Activated CD4-positive, alpha-beta T cell treated with anti-CD3 and anti-CD28 coated beads for 36 hours (primary cell): ENCODE measurements at places on chromosomes 13 and 19. TPM values are rescaled to one million over a fixed set of nuclear protein-coding genes. Genes with fewer than 3 reads are reported as not detected.

GRCh38 chr13:35531526-35531925 lies 55.0 kb upstream of the MAB21L1 start:
- no peak for DNase-seq

The TMEM238 gene
- 6.3 TPM for total RNA-seq

GRCh38 chr19:57830071-57830602 lies at the start of gene ZNF587B:
TSS of gene ZNF587B (plus strand) at chr19:57830299. CDS start at chr19:57830529, 230 bp downstream.
- DNase-seq = peak; percentile 64

DNA sequence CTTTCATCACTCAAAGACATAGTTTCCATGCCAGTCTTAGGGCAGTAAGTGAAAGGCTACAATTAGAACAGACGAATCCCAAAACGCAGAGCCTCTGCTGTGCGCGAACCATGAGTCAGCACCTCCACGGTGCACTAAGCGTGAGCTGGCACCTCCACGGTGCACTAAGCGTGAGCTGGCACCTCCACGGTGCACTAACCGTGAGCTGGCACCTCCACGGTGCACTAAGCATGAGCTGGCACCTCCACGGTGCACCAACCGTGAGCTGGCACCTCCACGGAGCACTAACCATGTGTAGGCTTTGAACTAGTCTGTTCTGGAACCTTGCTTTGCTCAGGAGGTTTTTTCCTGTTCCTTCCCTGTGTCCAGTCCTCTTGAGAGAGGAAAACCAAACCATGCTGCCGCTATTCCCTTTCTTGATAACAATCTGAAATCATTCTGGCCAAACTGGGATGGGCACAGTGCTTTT lies 120.6 kb downstream of the IRS2 start:
- DNase-seq = no peak

- DNase-seq = no peak
These were observed 1618.7 kb downstream of the OLFM4 start for GRCh38 chr13:54647275-54647674.

GRCh38 chr19:40257096-40257517 lies 28.0 kb downstream of the AKT2 start:
- DNase-seq = no peak

- no peak for DNase-seq
These were observed 70.3 kb downstream of the PIBF1 start for GRCh38 chr13:72852207-72852606.

The SPATA13 gene
- 47.6 TPM for total RNA-seq

DNA sequence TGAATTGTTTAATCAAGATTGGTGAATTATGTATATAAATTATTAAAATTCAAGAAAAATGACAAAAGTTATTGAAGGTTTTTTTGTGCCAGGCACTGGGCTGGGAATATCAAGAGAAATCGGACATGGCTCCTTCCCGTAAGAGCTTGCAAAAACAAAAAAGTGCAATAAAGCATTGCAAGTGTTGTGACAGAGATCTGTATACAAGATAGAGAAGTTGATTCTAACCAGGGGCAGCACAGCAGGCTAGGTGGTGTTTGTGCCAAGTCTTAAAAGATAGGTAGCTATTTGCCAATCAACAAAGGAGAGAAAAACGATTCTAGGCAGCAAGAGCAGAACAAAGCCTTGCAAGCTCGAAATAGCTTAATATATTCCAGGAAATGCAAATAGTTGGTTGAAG lies 123.7 kb upstream of the WASF3 start:
- DNase-seq = no peak

- peak; percentile 90 for DNase-seq
These were observed 18.5 kb downstream of the LYPD3 start for GRCh38 chr19:43446746-43447489.

DNA sequence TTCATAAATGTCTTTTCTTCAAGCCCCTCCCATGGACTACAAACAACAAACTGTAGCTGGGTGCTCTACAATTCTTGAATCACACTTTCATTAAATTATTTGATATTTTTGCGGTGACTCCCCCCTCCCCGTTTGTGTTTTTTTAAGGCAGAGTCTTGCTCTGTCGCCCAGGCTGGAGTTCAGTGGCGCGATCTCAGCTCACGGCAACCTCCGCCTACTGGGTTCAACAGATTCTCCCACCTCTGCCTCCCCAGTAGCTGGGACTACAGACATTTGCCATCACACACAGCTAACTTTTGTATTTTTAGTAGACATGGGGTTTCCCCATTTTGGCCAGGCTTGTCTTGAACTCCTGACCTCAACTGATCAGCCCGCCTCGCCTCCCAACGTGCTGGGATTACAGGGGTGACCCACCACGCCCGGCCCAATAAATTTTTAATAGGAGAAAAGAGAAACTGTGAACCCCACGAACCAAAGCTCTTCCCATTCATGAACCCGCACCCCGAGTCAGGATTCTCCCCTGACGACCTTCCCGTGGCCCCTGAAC lies 703 bp downstream of the ZNF506 start:
- DNase-seq = peak; percentile 41

The ZNF793 gene
- 4.4 TPM for total RNA-seq

The COMP gene
- not detected for total RNA-seq

The PRODH2 gene
- total RNA-seq = not detected

The ZNF578 gene
- 1.1 TPM for total RNA-seq

The SIGLEC8 gene
- not detected for total RNA-seq

GRCh38 chr13:104315606-104316005 lies 1249.4 kb upstream of the SLC10A2 start:
- DNase-seq = no peak

DNA sequence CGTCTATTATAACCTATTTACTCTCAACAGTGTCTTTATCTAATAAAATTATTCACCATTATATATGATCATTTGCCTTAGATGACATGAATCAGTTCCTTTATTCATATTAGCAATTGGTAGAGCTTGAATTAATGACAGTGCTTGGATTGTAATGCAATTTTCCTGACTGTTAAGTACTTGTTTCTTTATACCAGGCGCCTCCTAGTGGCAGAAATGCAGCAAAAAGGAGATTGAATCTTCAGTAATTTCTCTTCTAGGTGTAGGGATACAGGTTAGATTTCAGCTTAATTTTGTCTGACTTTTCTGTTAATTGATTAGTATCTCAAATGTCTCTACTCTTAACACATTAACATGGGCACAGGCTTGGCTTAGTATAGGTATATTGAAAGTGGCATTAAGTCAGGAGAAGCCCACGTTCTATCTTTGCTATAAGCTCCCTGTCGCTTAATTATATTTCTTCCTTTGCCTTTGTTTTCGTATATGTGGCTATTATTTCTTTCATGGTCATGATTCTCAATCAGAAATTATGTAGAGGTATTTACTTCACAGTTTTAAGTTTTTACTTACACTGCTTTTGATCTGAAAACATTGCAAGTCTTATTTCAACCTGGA lies 9.1 kb upstream of the LHFPL6 start:
- peak; percentile 77 for DNase-seq

The CYP2F1 gene
- total RNA-seq = not detected

The CNMD gene
- total RNA-seq = not detected

DNA sequence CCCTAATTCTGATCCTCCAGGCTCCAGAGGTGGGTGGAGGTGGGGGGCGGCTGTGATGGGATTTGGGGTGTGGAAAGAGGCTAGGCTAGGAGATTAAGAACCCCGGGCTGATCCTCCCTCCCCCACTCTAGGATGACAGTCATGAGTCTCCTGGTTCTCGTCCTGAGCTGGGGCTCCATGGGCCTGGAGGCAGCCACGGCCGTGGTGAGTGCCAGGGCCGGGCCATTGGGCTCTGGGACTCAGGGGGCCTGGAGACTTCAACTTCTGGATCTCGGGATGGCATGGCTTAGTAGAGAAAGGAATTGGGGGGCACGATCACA lies 13.9 kb downstream of the TTYH1 start:
- DNase-seq = no peak
